ENCODE measurements at places on chromosomes 4 and X.

GRCh38 chrX:97685753-97686152, 802.0 kb downstream of the RPA4 start:
- DNase-seq: no peak

DNA sequence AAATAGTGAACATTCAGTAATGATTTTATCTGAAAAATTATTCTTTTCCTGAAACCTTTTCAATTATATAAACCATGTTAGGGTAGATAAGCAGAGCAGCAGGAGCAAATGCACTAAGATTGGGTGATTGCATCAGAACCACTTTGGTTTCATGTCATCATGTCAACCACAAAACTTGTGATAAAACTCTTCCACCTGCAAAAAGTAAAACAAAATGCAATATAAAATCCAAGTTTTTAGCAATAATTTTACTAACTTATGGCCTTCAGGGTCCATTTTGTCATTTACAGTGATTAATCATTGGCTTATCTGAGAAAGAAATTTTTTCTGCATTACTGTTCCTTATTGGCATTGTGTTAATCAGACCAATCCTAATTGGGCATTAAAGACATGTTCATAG, 42.4 kb downstream of the NHS start:
- DNase-seq: no peak

GRCh38 chr4:130131536-130131935, 1035.6 kb downstream of the C4orf33 start:
- no peak for DNase-seq

DNA sequence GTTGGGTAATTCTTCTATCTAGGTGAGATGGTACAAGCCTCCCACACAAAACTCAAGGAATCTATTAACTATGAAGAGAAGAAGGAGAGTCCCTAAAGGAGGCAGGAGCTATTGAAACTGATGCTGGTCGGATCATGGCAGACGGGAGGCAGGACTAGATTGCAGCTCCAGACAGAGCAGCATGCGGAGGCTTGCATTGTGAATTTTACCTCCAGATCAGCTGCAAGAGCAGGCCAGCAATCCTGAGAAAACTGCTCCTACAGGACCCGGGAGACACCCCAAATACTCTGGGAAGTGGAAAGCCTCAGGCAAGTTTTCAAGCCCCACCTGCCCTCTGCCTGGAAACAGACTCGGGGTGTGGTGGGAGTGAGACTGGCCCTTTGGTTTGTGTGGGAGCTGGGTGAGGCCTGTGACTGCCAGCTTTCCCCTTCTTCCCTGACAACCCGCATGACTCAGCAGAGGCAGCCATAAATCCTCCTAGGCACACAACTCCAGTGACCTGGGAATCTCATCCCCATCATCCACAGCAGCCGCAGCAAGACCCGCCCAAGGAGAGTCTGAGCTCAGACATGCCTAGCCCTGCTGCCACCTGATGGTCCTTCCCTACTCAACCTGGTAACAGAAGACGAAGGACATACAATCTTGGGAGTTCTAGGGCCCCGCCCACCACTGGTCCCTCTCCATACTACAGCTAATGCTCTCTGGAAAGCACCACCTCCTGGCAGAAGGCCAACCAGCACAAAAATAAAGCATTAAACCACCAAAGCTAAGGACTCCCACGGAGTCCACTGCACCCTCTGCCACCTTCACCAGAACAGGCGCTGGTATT, 30.9 kb downstream of the GATB start:
- no peak for DNase-seq

DNA sequence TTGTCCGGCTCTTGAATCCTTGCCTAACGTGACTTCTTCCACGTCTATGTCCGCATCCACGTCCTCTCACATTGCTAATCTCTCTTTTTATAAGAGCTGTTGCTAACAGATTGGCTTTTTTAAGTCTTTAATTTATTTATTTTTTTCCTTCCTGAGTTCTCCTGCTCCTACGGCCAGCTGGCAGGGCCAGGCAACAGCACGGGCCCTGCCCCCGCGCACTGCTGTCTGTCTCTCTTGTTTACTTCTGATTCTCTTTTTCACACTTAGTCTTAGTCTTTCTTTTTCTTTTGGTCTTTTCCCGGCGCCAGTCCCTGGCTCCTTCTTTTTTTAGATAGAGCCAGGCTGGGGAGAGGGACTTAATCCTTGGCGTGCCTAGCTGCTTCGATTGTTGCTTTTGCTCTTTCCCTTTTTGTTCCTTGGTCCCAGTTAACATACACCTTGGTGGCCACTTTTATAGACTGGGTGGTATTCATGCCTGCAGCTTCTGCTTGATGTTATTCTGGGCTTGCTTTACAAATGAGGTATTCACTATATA, 53.2 kb upstream of the RBMX start:
- DNase-seq: no peak

DNA sequence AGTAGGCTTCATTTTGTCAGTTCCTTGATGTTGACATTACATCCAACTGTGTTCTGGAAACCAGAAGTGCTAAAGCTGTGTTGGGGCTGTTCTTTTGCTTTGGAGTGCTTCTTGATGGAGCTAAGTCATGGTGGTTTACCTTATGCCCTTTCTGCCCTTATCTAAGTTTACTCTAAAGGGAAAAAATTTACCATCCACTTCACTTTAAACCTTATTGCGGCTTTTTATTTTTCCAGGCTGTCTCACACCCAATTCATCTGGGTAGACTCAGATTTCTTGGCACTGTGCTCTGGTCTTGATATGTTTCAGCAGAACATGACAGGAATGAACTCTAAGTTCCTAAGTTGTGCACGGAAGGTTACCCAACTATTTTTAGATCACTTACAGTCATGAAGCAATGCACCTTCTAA, 104.7 kb upstream of the TTC29 start:
- no peak for DNase-seq

DNA sequence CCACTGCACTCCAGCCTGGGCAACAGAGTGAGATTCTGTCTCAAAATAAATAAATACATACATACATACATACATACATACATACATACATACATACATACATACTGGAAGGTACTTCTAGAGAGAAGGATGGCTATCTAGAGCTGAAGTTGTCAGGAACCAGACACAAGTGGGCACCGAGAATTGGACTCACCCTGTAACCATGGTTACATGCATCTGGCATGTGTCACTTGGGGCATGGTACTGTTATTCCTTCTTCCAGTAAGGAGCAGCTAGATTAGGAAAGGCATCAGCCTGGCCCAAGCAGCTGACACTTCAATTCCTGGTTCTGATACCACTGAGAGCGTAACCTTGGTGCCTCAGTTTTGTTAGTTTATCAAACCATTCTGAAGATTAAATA, 127.1 kb downstream of the SH3KBP1 start:
- DNase-seq: no peak
